ENCODE measurements at places on chromosomes 7 and 10.

- DNase-seq, result no peak
These were observed 32.9 kb downstream of the PHTF2 start for GRCh38 chr7:77831481-77831880.

DNA sequence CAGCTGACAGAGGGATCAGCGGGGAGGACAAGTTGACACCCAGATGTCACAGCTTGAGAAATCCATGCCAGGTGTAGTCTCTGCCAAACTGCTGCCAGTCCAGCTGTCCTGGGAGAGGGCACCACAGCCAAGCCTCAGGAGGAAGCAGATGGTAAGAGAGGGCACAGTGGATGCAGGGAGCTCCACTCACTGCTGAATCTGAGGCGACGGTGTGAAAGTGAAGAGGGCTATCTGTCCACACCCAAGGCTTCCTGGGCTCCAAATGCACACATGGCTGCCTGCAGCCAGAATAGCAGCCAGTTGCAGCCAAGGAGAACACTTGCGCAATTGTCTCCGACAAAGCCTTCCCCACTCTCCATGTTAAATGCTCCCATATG, 502.4 kb downstream of the GRID1 start:
- DNase-seq, result no peak

GRCh38 chr10:34341473-34341872, 473.6 kb downstream of the PARD3 start:
- DNase-seq, result no peak

- DNase-seq, result no peak
These were observed 483.5 kb upstream of the POT1 start for GRCh38 chr7:125412890-125413665.

- no peak for DNase-seq
These were observed 1.7 kb downstream of the CYP3A4 start for GRCh38 chr7:99782012-99782953.

DNA sequence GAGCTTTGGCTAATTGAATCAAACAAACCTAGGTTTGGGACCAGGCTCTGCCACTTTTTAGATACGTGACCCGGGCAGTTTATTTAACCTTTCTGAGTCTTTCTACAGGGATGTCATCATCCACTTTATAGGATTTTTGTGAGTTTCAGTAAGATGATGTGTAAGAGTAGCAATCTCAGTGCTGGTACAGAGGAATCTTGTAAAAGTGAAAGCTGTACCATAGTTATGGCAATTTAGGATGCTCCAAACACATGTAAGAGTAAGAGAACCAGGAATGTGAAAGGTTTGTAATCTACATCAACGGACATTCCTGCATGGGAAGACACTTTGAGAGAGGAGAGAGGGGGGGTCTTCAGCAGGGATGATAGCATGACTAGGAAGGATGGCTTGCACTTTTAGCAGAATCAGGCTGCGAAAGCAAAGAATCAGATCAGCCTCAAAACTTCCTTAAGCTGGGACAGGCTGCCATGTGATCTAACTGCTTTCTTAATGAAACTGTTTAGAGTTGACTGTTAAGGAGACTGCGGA, 968 bp downstream of the NOLC1 start:
- no peak for DNase-seq
